ENCODE measurements at places on chromosomes 6 and 20.

DNA sequence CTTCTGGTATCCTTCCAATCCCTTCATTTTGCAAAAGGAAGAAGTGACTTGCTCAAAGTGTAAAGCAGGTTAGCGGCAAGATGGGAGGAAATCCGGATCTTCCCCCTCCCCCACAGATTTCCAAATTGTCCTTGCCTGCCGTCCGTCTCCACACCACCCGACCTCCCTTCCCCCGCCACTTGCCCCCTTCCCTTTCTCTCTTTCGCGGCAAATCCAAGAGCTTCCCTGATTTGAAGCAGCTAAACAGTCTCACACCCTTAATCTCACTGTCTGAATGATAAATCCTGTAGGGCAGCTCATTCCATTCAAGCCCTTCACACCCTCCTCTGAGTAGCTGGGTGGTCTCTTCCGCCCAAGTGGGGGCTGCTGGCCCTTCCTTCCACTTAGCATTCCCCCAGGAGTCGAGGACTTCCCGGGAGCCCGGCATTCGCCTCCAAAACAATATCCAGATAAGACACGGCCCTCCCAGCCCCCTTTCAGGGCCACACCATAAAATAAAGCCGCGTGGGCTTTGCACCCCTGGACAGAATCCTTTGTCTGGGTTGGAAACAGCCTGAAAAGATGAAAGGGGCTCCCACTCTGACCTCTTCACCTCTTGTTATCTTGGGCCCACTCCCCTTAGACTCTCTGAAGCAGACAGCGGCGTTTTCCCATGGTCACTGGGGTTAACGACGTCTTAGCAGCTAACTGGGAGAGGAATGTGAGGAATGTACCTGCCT is 44.0 kb upstream of the PIM1 start:
- no peak for DNase-seq

DNA sequence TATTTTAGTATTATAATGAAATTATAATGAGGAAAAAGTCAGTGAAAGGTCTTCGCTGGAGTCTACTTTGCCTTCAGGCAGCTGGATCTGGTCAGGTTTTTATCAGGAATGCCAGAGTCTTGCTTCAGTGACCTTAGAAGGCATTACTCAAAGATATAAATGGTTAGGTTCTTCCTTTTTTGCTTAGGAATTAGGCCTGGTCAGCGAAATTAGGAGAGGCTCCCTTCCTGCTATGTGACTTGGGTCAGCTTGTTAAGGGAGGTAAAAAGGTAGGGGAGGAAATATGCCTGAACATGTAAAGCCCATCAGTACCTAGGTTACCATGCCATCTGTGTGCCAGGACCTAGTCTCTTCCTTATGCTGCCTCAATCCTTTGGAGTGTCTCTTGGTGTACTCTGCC is 115.1 kb downstream of the OTOR start:
- no peak for DNase-seq

DNA sequence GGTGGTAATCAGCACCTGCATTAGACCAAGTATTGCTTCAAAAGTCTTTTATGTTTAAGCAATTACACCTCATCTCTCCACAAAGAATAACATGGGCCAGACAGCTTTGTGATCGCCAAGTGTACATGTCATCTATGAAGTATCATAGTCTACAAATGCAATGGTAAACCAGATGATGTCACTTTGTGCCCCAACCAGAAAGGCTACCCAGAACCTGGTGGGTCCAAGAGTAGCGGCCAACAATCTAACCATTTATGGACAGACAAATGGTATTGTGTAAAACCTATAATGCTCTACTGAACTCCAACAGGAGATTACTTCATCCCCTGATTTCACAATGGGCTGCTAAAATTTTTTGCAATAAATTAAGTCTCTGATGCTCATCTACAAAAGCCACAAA is 295.9 kb downstream of the GMDS start:
- DNase-seq = no peak

- no peak for DNase-seq
Observed at GRCh38 chr20:19401096-19401495, 188.7 kb downstream of the SLC24A3 start.

DNA sequence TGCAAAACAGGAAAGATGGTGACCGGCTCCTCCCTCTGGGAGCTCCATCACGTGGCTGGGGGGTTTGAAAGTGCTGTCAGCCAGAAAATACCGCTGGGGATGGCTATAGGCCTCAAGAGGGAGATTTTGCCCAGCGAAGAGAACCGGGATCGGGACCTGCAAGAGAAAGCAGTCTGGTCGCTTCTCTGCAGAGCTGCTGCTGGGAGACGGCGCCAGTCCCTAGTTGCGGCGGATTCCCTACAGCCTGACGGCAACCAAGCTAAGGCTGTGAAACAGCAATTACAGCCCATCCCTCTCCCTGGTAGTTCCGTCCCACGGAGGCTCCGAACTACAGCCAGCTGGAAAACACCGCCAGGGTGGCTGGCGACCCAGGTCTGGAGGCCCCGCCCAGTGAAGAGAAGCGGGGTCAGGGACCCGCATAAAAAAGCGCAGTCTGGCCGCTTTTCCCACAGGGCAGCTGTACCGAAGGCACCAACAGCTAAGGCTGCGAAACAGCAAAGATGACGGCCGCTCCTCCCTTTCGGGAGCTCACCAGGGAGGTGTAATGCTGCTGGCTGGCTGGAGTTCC is 238.1 kb upstream of the IRAK1BP1 start:
- no peak for DNase-seq

Measured in stimulated activated CD8-positive, alpha-beta memory T cell treated with anti-CD3 and anti-CD28 coated beads, Interleukin-4, amount 100 ng/mL, for 4 hours (primary cell).